Amniotic stem cell (primary cell): ENCODE measurements at places on chromosomes 7 and 10.

DNA sequence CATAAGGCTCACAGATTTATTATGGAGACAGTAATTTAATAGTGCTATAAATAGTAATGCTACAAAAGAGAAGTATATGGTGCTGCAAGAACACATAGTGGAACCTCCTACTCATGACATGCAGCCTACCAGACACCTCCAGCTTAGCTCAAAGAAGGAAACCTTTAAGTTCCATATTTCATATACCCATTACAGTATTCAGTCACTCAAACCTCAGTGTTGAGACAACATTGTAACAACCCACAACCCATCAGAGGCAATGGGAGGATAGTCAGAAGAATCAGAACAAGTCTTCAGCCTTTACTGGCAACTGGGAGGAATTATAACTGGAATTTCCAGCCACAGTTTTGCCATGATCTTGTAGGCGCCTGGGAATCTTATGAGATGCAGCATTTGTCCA is 186.3 kb upstream of the VSTM2A start:
- DNase-seq: no peak

- DNase-seq: peak; percentile 13
Measured at GRCh38 chr7:96388166-96388565, 66.3 kb upstream of the SLC25A13 start.

GRCh38 chr7:53920011-53920410 is 622.2 kb upstream of the VSTM2A start:
- no peak for DNase-seq

- DNase-seq: no peak
Measured at GRCh38 chr7:82605247-82605864, 161.8 kb upstream of the CACNA2D1 start.

DNA sequence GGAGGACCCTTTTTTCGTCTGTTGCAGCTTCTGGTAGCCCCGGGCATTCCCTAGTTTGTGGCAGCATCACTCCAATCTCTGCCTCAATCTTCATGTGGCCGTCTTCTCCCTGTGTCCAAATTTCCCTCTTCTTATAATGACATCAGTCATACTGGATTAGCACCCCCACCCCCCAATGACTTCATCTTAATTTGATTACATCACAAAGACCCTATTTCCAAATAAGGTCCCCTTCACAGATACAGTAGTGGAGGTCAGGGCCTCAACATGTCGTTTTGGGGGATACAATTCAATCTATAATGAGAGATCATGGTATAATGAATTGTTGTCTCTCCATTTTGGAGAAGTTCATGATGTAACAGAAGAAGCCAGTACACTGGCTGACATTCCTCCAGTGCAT is 28.1 kb upstream of the EZH2 start:
- DNase-seq: no peak

- DNase-seq: no peak
Measured at GRCh38 chr10:17098012-17098411, 31.6 kb downstream of the CUBN start.

DNA sequence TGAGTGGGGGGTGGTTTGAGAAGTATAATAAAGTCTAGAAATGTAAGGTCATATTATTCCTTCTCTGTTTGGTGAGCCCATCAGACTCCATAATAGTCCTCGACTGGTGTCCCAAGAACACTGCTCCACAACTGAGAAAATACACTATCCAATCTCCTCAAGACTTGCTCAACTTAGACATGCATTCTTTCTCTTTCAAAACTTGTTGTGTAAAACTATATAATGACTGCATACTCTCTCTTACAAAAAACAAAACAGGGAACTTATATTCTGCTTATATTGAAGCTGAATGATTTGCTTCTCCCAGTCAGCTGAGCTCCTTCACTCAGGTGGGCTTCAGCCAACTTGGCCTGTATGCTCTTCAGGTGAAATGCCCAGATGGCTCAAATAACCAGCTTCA is 204.7 kb downstream of the ZNF365 start:
- DNase-seq: no peak

- DNase-seq: no peak
Measured at GRCh38 chr7:42035210-42035609, 201.8 kb downstream of the GLI3 start.

DNA sequence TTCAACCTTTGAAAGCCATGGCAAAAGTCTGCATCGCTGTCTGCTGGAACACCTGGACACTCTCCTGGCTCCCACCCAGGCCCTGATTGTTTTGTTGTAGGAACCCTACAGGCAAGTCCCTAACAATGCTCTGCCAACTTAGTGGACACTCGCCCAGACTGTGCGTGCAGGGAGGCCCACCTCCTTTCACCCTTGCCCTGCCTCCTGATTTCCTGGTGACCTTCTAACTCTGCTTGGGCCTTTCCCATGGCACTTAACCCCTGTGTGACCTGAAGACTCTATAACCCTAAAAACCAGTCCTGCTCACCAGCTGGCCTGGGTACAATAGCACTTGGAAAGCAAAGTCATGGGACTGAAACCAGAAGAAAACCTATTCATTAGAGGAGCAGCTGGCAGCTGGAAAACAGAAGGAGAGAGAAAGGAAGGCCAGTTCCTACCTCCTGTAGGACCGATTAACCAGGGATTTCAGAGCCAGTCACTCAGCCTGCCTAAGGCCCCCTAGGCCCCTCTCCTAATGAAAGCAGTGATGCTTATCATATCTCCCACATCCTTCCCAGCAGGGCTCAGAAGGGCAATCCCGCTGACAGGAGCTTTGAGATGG is 82.7 kb upstream of the KMT2E start:
- DNase-seq: no peak

DNA sequence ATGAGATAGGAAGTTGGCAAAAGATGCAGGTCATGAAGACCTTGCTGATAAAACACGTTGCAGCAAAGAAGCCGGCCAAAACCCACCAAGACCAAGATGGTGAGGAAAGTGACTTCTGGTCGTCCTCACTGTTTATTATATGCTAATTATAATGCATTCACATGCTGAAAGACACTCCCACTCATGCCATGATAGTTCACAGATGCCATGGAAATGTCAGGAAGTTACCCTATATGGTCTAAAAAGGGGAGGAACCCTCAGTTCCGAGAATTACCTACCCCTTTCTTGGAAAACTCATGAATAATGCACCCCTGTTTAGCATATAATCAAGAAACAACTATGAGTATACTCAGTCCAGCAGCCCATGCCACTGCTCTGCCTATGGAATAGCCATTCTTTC is 202.4 kb upstream of the GRB10 start:
- DNase-seq: no peak

GRCh38 chr7:118072893-118073674 is 110.9 kb upstream of the LSM8 start:
- no peak for DNase-seq

- no peak for DNase-seq
Measured at GRCh38 chr7:104723001-104723400, 291.0 kb upstream of the KMT2E start.

DNA sequence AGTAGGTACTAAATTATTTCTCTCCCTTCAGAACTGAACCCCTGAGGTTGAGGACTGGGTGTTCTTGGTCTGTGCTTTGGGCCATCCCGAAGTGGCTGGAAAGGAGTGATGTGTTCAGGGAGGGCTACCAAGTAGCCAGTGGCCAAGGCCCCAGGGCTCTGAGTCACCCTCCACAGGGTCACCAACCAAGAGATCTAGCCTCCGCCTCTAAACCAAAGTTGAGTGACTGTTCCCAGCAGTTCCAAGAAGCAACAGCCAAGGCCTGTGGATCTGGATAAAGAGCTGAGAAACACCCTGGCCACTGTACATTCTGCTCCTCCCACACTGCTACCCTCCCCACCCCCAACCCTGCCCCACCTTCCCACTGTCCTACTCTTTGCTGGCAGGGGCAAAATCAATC is 35.5 kb upstream of the KCNMA1 start:
- no peak for DNase-seq

DNA sequence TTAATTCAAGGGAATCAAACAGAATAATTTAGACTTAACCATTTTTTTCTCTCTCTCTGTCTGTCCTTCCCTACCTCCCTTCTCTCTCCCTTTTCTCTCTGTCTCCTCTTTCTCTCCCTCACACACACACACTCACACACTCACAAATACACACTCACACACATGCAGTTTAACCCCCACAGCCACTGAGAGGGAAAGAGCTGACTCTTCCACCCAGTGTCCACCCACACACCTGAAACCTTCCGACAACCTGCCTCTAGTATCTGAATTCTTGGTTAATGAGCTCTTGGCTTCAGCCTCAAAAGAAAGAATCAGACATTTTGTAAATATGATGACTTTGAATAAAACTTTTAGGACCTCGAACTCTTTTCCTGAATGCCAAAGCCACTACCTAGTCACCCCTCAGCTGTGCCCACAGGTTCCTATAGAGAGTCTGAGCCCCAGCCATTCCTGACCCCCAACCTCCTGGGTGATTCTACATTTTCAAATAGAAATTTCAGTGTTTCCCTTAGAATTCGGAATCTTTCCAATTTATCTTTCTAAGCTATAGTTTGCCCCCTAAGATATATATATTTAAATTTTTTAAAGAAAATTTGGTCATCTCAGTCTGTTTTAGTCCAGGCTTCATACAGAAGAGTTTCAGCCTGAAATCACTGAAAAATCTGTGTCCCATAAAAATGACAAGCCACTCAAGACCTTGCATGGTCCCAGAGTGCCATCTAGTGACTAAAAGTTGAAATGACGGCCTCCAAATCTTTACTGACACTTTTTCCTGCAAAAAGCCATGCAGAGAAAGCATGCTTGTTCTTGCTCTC is 202.8 kb downstream of the IPMK start:
- DNase-seq: peak; percentile 35

DNA sequence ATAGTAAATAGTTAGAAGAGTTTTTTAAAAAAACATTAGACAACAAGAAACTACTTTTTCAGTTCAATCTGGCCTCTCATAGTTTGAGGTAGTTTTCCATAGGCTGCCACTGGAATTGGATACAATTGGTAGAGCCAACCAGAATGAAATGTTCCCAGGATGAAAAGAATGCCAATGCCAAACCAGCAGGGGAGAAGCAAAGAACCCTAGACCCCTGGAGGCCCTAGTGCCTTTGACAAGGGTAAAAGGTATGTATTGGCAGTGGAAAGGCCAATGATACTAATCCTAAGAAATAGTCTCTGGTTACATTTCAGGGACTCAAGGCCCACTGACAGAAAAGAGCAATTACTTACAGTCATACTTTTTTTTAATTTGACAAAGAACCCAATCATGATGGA is 77.4 kb upstream of the SEM1 start:
- DNase-seq: no peak

DNA sequence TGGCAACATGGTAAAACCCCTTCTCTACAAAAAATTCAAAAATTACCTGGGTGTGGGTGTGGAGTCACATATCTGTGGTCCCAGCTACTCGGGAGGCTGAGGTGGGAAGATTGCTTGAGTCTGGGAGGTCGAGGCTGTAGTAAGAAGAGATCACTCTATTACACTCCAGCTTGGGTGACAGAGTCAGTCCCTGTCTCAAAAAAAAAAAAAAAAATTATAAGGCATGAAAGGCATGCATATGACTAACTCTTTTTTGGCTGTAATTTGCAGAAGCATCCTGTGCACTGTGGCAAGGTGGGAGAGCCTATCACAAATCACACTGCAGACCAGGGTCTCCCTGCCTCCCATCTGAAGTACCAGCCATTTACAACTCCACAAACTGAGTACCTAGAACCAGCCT is 14.1 kb upstream of the MYPN start:
- no peak for DNase-seq

- DNase-seq: no peak
Measured at GRCh38 chr7:95479992-95480624, 5.6 kb upstream of the ASB4 start.

- peak; percentile 90 for DNase-seq
Measured at GRCh38 chr10:119401671-119402395, 140.7 kb downstream of the RGS10 start.

DNA sequence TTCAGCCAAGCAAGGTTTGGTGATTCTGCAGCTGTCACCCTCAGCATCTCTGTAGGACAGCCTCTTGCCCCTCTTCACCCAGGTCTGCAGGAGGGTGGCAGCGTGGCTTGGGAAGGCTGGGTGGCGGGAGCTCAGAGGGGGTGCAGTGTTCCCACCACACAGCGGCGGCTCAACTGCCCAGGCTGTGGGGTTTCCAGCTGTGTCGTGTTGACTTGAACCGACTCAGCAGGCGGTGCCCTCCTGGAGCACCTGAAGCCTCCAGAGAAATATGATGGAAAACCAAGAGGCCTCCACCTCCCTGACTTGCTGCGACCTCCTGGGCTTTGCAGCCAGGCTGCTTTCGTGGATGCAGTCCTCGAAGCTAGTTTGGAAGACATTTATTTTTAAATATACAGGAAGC is 68.0 kb upstream of the KLF6 start:
- DNase-seq: no peak

- no peak for DNase-seq
Measured at GRCh38 chr10:57098146-57098545, 737.1 kb upstream of the ZWINT start.

- DNase-seq: no peak
Measured at GRCh38 chr10:11594589-11595394, 16.7 kb downstream of the USP6NL start.

DNA sequence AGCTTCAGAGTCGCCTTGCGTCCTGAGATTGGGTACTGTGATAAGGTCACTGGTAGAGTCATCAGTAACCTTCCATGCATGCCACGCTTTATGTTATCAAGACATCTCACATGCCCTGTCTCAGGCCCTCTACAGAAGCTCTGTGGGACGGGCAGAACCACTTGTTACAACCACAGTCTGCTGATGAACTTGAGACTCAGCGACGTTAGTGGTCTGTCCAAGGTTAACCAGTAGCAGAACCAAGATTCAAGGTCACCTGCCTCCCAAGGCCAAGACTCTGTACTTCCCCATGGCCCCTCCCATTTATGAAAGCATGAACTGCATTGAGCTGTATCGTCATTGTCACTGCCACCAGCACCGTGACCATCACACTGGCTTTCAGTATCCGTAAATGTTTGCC is 15.0 kb downstream of the IQCE start:
- no peak for DNase-seq

DNA sequence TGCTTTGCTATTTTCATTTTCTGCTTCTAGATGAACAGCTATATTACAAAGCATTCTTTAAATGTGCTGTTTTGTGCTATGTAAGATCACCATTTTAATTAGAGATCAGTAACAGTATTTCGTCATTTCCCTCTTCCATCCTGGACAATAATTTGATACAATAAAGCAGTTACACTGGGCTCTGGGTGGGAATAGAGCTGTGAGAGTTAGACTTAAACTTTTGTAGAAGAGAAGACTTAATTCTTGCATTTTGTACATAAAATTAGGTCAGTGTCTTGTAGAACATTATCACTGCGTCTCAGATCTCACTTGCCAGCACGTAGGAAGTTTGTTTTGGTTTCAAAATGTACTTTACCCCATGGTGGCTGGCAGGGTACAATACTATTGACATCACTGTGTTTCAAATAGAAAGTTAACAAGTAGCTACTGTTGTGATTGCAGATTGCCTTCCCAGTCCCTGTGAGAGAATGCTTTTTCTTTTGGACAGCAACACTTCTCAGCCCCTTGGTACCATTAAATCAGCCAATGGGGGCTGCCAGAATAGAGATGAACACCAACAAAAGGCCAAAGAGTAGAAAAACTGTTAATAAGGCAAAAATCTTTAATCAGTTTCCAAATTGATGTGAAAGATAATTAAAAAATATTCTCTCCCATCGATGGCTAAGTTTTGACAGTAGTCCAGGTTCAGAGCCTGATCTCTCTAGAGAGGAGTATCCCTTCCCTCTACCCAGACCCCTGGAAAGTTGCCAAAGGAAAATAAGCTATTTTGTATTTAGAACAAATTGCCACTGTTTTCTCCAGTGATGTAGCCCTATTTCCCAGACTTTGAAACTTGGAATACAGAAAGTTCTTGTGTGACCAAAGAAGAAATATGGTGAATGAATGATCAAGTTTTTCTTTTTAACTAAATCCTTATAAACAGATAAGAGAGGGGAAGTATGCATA is 35.1 kb downstream of the SMNDC1 start:
- no peak for DNase-seq

- DNase-seq: peak; percentile 45
Measured at GRCh38 chr10:516764-517163, 172.7 kb downstream of the DIP2C start.
